ENCODE measurements at places on chromosomes 2 and 18.

DNA sequence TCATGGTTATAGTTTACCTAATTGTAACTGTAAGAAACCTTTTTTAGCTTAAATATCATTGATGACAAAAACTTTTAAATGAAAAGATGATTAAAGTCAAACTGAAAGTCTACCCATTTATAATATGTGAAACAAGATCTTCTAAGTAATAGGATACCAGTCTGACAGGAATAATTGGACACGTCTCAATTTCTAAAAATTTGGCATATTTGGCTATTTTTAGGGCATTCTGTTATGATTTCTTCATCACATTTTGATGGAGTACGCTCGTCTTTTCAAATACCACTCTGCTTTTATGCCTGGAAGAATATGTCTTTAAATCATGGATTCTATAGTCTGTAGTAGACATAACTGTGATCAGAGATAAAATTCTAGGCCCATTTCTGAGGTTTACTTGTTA is 1.3 kb downstream of the R3HDM1 start:
- no peak for DNase-seq

DNA sequence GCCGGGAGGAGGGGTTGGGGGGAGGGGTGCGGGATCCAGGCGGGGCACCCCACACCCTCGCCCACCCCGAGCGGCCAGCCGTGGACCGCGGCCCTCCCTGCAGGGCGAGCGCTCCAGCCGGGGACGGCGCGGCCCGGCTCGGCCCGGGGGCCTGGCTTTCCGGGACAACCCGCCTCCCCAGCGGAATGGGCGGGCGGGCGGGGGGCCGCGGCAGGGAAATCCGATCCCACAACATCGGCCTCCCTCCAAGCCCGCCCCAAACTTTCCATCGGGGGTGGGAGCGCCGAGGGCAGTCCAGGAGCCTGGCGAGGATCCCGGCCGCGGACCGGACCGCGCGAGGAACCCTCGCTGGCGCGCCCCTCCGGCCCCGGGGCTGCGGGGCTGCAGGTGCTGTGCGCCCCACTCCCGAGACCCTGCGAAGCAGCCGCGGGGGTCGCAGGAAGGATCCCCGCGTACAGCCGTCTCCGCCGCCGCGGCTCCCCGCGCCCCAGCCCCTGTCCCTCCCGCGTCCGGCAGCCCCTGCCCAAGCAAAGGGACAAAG is 529 bp downstream of the SEMA4C start:
- DNase-seq, result no peak

DNA sequence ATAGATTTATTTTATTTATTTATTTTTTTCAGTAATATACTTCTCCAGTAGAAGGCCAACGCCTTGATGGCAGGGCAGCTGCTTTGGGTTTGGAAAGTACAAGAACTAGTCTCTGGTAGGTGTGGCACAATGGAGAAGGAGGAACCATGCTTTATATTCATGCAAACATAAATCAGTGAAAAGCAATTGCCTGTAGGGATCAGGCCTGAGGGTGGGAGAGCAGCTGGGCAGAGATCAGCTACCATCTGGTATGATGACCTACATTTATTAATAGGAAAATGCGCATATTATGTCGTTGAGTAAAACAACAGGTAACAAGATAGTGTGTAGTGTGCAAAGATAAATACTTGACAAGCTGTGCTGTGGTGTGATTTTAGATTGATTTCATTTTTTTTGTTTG is 120.4 kb upstream of the TLK1 start:
- no peak for DNase-seq

- DNase-seq, result no peak
Observed at GRCh38 chr2:54771166-54771885, 47.9 kb downstream of the EML6 start.

- no peak for DNase-seq
Observed at GRCh38 chr2:148430101-148430500, 214.4 kb upstream of the EPC2 start.

DNA sequence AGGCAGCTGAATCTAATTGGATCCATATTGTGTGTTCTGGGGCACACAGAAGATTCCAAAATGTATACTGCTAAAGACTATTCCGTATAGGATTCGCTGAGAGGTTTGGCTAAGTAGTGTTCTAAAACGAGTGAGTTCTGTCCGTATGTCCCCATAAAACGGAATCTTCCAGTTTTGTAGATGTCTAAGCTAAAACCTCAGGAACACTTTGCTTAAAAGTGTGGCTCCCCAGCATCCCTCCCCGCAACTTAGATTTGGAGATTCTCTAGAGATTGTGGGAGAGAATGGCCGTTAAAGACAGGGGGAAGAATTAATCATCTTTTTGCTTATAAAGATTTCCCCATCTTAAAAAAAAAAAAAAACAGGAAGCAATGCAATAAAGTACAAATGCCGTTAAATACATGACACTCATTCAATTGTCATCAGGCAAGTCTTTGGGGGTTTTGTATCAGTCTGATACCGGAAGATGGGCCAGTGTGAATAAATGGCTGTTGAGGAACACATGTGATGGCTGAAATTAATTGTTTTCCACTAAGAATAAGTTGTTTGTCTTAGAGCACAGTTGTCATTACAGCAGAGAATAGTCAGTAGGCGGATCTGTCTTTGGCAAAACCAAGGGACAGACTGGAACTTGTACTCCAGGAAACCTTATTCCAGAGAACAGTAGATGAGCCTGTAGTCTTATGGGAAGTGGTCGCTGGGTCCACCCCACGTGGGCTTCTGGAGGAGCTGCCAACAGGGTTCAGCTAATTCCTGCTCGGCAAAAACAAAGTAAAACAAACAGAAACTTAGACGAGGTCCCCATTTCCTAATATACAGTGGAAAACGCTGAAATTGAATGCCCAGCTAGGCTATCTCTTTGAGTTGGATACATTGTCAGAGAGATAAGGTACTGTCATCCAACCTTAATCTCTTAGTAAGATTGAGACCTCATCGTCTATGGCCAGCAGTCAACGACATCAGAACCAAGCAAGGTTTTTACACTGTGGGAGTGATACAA is 1.7 kb downstream of the EMILIN2 start:
- no peak for DNase-seq

DNA sequence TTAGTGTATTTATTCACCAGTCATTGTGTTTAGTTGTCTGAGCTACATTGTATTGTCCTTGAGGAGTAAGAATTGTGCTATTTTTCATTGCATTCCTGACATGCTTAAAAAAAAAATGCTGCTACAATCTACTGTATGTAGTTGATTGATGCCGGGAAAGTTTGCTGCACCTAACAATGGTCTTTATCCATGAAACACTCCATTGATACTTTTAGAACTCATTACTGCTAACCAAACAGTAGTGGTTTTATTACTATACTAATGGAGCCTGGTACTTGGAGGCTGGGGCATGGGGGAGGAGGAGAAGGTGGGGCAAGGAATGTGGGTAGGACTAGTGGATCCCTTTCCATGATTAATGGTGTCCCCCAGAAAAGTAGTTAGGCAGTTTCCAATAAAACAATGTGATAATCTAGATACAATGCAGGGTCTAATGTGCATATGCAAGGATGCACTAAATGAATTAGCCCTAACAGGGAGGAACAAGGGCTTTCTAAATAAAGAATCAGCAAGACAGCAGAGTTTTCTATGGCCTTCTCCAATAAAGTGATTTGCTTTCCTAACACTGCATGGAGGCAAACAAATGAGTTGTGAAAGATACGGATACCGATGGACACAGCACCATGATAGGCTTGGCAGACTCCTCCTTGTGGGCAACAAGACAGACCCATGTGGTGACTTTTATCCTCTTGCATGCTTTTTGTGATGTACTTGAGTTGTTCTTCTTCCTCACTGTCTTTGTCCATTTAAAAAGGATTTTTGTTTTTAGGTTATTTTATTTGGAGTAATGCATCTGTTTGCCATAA is 78.5 kb downstream of the FMNL2 start:
- DNase-seq, result no peak

DNA sequence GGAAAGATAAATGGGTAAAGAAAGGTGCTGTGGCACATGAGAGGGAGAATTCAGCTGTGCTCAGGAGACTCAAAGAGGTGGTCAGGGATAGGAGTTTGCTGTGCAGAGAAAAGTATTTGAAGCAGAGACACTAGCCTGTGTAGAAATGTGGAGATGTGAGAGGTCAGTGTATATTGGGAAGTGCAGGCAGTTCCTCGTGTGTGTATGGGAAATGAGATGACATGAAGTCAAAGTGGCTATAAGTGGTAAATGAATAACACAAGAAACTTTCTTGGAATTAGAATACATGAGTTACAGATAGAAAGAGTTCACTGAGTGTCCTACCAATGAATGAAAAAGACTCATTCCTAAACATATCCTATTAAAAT is 11.6 kb downstream of the MAP3K20 start:
- no peak for DNase-seq

- no peak for DNase-seq
Observed at GRCh38 chr18:51519571-51519970, 322.1 kb upstream of the MEX3C start.

- DNase-seq, result no peak
Observed at GRCh38 chr2:235904585-235904931, 263.6 kb downstream of the GBX2 start.

GRCh38 chr2:230202430-230203109 is 17.2 kb downstream of the SP110 start:
- peak; percentile 39 for DNase-seq

- DNase-seq, result no peak
Observed at GRCh38 chr18:53375621-53376020, 848.8 kb downstream of the MBD2 start.

- peak; percentile 63 for DNase-seq
Observed at GRCh38 chr18:45384137-45384961, 230.9 kb upstream of the SLC14A2 start.

- DNase-seq, result no peak
Observed at GRCh38 chr18:68103561-68103960, 587.0 kb upstream of the DSEL start.
